ENCODE measurements at places on chromosomes 5 and 9.
A peak's percentile ranks its signal among the peaks of the same experiment; 100 is the strongest.

DNA sequence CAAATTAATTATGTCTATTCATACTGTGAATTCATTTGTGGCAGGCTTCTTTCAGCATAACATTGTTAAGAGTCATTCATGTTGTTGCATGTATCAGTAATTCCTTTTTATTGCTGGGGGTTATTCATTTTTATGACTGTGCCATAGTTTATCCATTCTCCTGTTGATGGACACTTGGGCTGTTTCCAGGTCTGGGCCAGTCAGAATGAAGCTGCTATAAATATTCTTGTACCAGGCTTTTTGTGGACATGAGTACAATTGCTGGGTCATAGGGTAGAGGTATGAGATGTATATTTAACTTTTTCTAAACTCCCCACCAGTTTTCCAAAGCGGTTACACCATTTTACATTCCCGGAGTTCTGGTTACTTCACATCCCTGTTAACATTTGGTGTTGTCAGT lies 13.6 kb downstream of the PRPF4 start:
- no peak for DNase-seq

DNA sequence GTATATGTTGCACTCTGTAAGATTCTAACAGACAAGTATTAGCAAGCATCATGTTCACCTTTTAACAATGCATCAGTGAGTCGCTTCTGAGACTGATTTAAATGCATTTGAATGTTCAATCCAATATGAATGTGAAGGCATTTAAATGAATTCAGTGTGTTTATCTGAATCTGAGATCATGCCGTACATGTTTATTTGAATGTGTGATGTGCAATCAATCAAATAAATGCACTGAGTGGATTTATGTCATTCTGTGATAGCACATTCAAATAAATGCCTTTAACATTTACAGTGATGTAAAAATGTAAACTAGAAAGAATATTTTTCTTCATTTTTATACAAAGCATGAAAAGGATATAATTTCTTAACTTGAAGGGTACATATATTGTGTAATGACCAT lies 1063.5 kb upstream of the NUDT12 start:
- no peak for DNase-seq

- DNase-seq = no peak
Measured at GRCh38 chr5:177357459-177358351, at the start of gene RGS14. Gene RGS14 (plus strand): TSS chr5:177357924. CDS start chr5:177358025, 101 bp downstream.

DNA sequence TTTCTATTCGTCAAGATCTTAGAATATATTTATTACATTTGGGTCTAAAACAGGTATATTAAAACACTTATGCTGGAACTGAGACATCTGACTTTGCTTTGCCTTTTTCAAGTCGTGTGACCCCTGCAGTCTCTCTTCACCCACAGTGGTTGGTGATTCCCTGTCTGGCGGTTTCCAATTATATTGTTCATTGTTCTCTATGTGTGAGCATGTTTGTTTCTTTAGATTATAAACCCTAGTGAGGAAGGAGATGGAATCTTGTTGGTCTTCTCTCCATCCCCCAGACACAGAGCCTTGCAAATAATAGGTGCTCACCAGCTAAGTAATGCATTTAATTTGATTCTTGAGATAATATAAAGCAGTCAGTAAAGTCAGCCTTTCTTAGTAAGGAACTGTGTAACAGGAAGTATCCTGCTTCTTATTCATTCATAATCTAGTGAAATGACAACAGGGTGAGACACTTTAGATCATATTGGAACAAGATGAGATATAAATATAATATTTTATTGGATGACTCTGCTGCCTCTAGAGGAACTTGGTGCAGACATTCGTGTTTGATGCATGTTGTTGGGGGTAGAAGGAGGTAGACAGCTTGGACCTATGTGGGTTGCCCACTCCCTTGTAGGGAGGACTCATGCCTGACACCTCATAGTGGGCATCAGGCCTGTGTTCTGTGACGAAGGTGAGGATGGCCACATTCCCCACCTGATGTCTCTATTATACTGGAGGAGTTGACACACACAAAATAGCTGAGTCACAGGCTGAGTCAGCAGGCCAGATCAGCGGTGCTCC lies 88.1 kb downstream of the FGF1 start:
- peak; percentile 35 for DNase-seq

DNA sequence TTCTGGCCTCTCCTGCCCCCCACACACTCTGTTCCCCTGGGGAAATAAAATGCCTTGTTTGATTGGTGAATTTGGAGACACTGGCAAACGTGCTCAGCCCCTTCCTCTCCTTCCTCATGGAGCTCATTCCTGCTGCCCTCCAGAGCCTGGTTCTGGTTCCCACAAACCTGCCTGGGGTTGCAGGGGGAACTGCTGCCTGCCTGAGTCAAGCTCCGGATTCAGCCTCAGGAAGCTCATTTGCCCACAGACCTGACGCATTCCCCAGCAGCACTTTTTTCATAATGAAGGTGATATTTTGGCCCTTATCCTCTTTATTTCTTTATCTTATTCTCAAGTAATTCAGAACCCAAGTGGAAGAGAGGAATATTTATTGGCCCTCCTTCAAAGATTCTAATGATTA lies 140.5 kb downstream of the TTLL11 start:
- DNase-seq = no peak

DNA sequence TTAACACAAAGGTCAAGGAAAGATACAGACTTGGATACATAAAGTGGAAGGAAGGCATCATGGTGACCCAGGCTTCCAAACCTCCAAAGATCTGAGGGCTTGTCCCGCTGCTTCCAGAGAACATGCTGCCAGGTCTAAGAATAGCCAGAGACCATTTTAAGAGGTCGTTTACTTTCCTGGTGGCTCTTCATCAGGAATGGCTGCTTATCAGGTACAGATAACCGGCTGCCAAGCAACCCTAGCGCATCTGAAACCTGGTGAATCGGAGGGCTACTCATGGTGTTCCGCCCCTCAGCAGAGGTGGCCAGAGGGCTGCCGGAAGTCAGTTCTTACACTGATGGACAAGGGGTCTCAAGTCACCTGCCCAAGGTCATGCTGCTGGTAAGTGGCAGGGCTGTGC lies 251.3 kb upstream of the DAP start:
- no peak for DNase-seq

- DNase-seq = no peak
Measured at GRCh38 chr9:128070874-128071273, 2.8 kb downstream of the SLC25A25 start.

- DNase-seq = no peak
Measured at GRCh38 chr9:23431459-23431858, 394.6 kb downstream of the ELAVL2 start.

DNA sequence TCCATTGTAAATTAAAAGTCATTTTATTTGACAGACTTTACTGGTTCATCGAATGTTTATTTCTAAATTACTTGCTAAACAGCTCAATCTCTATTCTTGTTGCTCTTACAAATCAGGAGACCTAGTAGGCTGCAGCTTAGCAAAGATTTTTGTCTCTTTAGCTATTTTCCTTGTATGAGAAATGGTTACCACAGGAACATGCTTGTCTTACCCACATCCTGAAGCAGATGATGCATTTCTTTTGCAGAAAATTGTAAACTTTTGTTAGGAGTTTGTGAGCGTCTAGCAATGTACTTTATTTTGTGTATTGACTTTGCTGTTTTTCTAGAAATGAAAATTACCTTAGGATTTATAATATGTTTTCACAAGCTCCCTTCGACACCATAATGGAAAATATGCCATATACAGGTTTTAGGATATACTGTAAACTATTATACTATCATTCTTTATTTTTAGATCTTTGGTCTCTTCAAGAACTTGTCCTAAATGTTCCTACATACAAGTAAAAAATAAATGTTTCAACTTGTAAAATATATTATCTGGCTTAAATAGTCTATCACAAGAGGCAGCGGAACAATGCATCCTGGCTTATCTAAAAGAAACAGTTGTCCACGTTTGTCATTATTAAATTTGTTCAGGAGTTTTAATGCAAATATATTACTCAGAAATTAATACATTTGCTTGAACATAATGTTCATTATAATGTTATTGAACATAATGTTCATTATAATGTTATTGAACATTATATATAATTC lies 54.1 kb downstream of the SPEF2 start:
- DNase-seq = no peak

- no peak for DNase-seq
Measured at GRCh38 chr9:101562966-101563365, 29.3 kb downstream of the RNF20 start.

- no peak for DNase-seq
Measured at GRCh38 chr5:5423586-5423985, 1.1 kb downstream of the ICE1 start.

All from WTC11 (cell line).